ENCODE measurements at places on chromosomes 1 and 21. TPM values are rescaled to one million over a fixed set of nuclear protein-coding genes. Genes with fewer than 3 reads are reported as not detected.

GPR25 gene
- total RNA-seq = not detected

C1orf116 gene
- total RNA-seq = 34.9 TPM

RNU1-2 gene
- under 0.01 TPM for total RNA-seq

HSPB7 gene
- not detected for total RNA-seq

INSRR gene
- total RNA-seq = not detected

TSSK3 gene
- total RNA-seq = not detected

TMEM61 gene
- 0.95 TPM for total RNA-seq

PLA2G5 gene
- not detected for total RNA-seq

PIK3R3 gene
- 17.7 TPM for total RNA-seq

MROH9 gene
- not detected for total RNA-seq

NTRK1 gene
- total RNA-seq = 0.15 TPM

APOBEC4 gene
- total RNA-seq = not detected

TATDN3 gene
- 8.8 TPM for total RNA-seq

CRYAA gene
- not detected for total RNA-seq

LBR gene
- total RNA-seq = 42.0 TPM

ADAM15 gene
- total RNA-seq = 384 TPM

BEND5 gene
- total RNA-seq = 3.1 TPM

SPRR2G gene
- not detected for total RNA-seq

KRTAP13-1 gene
- not detected for total RNA-seq

NHLH1 gene
- not detected for total RNA-seq

MTARC1 gene
- 50.2 TPM for total RNA-seq

All from PC-3 (cell line).